ENCODE measurements at places on chromosomes 4 and X.

DNA sequence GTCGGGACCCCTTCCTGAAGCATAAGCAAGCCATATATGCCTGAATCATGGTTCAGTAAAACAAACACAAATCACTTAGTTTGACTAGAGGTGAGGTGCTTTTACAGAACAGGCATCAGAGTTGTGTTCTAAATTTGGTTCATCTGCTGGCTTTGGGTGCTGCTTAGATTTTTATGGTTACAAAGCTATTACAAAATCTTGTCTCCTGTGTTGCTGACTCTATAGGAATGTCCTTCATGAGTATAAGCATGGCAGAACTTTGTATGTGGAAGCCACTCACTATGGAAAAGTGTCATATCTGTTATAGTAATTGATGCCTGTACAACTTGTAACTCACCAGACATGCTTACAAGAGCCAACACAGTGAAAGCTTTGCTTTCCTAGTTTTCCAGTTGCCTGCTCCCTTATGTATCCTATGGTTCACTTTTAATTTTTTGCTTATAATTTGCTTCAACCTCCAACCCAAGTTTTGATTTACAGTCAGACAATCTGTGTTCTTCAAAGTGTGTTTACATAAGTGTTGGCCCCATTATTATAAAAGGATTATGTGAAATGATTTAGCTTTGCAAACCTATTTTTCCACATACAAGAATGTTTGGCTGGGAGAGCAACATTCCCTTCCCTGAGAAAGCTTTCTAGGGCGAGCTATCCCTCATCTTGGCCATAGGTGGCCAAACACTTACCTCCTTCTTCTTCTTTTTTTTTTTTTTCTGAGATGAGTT is 30.0 kb upstream of the CYP2U1 start:
- DNase-seq: no peak

- no peak for DNase-seq
These were observed 11.5 kb downstream of the HERC6 start for GRCh38 chr4:88390128-88390527.

DNA sequence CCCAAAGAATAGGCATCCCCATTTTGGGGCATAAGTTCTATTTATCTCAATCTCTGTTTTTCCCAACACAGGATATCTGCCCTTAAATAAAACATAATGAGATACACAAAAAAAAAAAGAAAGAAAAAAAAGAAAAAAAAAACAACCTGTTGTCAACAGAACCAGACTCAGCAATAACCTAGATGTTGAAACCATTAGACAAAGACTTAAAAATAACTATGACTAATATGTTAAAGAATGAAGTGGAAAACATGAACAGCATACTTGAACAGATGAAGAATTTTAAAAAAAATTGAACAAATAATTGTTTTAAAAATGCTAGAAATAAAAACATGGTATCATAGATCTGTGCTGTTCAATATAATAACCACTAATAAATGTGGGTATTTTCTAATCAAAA is 93.4 kb upstream of the RXFP1 start:
- DNase-seq: no peak

DNA sequence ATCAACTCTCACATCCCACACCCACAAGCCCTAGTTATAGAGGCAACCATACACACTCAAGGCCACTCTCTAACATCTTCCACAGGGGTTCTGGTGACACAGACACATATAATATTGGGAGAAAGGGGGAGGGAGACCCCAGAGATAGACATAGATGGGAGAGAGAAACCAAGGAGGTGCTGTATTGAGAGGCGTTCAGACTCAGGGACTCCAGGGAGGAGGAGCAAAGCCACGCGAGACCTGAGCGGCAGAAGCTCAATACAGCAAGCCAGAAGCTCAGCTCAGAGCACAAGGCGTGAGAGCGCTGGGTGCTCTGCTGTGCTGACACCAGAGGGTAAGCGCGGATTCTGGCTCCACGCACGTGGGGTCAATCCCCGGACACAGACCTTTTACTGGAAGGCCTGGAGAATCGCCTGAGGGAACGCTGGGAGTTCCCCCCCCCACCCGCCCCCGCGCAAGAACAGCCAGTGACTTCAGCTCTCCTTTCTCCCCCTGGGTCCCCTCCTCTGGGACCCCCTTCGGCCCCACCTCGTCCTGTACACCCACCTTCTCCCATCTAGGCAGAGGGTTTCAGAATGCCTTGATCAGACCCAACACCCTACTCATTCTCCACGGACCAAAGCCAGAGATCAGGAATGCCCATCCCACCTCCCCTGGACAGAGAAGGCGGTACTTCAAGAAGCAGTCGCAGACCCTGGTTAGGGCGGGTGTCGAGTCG is 8.7 kb downstream of the MSX1 start:
- peak; percentile 33 for DNase-seq

- DNase-seq: no peak
These were observed 335.8 kb downstream of the FAT4 start for GRCh38 chr4:125650557-125650956.

DNA sequence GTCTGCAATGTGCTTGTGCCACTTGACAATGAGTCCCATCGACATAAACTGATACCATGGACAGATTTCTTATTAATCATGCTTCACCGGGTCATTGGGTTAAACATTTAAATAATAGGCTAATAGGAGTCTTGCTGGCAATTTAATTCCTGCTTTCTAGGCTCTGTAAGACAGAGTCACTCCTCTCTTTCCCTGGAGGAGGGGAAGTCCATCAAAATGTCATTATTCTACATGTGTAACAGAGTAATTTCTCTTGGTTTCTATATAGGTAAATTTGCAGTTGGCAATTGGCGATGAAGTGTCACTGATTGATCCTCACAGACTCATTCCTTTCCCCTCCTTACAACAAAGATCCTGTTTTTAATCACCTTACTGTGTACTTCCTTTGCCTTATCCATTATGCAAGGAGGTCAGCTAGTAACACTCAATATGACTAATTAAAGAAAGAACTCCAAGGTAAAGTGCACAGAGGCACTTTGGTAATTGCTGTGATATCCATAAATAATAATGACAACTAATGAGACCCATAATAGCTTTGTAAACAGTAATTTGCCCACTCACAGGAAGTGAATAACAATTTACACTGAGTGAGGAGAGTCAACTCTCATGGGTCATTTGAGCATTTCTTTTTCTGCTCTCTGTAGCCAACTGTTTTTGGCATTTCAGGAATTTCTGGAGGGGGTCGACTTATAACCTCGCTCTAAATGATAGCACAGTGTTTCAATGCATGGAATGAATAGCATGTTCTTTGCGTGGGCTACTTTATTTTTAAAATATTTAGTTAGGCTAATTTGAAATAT is 184.0 kb downstream of the UGT8 start:
- no peak for DNase-seq

- DNase-seq: no peak
These were observed 22.9 kb downstream of the CCDC149 start for GRCh38 chr4:24889991-24890390.

DNA sequence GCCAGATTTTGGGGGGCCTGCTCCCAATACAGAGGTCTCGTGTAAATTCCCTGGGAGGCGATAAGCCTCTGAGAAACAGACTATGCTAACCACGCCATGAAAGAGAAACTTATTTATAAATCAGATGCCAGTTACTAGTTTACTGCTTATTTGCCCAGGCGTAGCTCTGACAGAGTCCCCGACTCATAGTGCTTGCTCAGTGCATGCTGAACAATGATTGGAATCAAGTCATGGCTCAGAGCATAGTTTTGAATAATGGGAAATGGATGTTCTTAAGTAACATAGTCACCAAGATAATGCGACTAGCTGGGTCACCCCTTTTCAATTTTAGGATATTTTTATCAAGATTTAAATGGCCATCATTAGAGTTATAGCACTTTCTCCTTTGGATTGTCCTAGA is 39.9 kb downstream of the HTT start:
- DNase-seq: no peak

GRCh38 chr4:124337874-124338273 is 374.7 kb downstream of the ANKRD50 start:
- no peak for DNase-seq

GRCh38 chr4:102598762-102599374 is 97.7 kb downstream of the NFKB1 start:
- DNase-seq: peak; percentile 30

GRCh38 chrX:139297638-139298037 is 232.9 kb upstream of the F9 start:
- no peak for DNase-seq

GRCh38 chr4:36979533-36979932 is 265.0 kb upstream of the NWD2 start:
- DNase-seq: no peak

DNA sequence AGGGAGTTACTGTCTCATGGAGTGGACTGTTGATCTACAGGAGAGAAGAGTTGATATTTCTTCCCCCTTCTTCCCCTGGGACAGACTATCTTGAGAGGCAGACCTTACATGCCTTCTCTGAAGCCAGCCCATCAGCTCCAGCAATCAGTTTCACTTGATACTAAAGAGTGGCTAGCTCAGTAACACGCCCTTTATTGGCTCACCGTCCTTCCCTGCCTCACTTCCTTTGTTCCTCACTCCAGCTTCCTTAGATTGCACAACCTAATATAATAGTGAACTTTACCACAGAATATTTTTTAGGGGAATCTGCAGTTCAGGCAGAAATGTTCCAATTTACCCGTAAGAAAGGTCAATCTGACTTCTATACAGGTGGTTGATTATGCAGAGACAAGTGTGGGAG is 128.1 kb upstream of the NDP start:
- DNase-seq: no peak

DNA sequence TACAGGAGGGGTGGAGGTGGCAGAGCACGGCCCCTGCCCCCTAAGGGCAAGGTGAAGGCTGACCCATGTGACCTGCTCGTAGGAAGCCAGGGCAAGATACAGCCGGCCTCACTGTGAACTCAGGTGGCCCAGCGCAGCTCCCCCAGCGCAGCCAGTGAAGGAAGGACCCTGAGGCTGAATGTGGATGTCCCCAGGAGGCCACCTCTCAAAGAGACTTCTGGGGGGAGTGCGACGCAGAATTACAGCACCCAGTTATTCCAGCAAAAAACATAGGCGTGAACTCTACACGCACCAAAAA is 52.6 kb downstream of the ZFYVE28 start:
- DNase-seq: no peak

GRCh38 chr4:112185740-112186670 is 40.8 kb downstream of the FAM241A start:
- no peak for DNase-seq

DNA sequence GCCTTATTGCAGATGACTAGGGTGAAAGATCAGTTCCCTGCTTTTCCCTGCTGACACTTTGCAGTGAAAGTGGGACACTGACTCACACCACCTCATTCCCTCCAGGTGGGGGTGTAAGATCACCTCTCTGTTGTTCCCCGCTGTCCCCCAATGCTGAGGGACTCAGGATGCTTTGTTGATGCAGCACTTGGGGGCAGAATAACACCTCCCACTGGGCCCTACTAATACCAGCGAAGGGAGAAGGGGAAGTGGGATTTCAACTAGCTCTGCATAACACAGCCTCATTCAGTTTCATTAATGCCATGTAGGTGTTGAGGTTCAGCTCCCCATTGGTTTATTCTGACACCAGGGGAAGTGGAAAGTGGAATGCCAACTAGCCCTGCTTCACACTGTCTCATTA is 43.6 kb upstream of the IL1RAPL2 start:
- no peak for DNase-seq
